ENCODE measurements at places on chromosomes 6 and 20.

DNA sequence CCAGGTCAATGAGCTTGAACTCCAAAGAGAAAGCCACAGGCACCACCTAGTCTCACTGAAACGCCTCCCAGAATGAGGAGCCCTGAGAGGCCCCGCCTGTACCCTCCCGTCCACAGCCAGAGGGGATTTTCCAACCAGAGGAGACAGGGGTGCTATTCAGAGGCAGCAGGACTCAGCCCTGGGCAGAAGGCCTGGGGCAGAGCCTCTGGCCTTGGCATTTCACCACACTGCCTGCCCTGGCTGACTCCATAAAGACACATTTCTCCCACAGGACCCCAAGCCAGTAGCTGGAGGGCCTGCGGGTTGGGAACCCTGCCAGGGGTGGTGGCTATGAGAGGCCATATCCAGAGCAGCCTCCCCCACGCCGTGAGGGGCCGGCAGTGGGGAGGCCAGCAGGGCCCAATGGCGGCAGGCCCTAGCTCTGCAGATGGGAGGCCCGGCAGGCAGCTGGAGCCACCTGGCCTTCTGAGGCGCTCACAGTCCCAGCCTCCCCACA, 159.3 kb downstream of the PREX1 start:
- no peak for DNase-seq

GRCh38 chr20:37762716-37763485, 69.1 kb downstream of the CTNNBL1 start:
- no peak for DNase-seq

GRCh38 chr6:135412761-135413160, 84.8 kb downstream of the AHI1 start:
- no peak for DNase-seq

DNA sequence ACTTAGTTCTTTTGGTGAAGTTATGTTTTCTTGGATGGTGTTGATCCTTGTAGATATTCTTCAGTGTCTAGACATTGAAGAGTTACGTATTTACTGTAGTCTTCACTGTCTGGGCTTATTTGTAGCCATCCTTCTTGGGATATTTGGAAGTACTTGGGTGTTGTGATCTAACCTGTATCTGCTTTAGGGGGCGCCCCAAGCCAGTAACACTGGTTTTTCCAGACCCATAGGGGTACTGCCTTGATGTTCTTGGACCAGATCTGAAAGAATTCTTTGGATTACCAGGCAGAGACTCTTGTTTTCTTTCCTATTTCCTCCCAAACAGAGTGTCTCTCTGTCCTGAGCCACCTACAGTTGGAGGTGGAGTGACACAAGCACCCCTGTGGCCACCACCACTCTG, 309.1 kb upstream of the IMPG1 start:
- no peak for DNase-seq

GRCh38 chr20:2026514-2026913, 32.7 kb upstream of the PDYN start:
- DNase-seq = no peak

- DNase-seq = no peak
These were observed 42.0 kb upstream of the SLC9A8 start for GRCh38 chr20:49770634-49771033.

DNA sequence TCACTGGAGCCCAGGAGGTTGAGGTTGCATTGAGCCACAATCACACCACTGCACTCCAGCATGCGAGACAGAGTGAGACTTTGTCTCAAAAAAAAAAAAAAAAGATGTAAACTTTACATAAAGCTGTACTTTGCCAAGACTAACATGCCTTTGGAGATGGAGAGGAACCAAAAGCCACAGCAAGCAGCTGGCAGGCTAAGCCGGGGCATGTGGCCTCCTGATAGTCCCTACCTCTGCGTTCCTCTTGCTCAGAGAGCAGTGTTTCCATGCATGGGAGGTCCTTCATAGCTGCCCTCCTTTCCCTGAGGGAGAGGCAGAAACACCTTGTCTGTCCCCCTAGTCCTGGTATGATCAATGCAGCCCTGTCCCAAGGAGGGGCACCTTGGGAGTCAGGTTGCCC, 35.2 kb downstream of the SPATA2 start:
- no peak for DNase-seq

- DNase-seq = no peak
These were observed 98.7 kb downstream of the ZDHHC14 start for GRCh38 chr6:157479464-157480303.

DNA sequence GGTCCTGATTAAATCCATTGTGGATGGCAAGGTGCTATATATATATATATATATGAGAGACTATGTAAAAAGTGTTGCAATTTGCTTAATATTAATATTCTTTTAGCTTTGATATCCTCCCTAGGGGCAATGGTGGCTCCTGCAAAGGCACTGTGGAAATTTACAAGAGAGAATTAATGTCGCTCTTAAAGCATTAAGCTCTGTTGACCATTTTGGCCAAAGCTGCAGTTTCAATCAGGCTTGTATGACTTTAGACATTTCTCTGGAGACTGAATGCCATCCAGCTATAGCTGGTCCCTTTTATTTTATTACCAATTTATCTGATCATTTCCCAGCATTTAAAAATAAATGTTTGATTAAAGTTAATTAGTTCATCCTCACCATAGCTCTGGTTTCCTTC, 155.3 kb downstream of the JARID2 start:
- no peak for DNase-seq

DNA sequence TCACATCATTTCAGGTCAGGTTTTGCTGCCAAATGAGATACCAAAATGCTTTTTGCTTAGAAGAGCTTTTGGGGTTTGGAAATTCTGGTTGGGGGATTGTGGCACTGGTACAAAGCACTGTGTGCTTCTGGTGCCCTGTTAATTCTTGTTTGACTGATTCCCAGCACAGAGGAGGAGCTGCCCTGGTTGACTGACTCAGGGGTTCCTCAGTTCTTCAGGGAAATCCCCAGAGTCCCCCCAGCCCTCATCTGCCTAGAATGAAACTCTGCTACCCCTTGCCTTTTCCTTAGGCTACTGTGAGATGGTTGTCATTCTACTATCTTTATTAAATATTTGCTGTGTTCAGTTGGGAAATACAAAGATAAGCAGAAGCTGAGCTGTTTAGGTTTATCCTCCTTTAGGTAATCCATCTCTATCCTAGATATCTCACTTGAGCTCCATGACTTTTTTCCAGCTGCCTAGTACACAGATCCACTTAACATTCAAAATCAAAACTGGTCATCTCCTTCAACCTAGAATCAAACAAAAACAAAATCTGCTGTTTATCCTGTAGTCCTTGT, 24.9 kb upstream of the TSPYL1 start:
- DNase-seq = no peak

- DNase-seq = no peak
These were observed 91.2 kb upstream of the ADTRP start for GRCh38 chr6:11869672-11870340.

DNA sequence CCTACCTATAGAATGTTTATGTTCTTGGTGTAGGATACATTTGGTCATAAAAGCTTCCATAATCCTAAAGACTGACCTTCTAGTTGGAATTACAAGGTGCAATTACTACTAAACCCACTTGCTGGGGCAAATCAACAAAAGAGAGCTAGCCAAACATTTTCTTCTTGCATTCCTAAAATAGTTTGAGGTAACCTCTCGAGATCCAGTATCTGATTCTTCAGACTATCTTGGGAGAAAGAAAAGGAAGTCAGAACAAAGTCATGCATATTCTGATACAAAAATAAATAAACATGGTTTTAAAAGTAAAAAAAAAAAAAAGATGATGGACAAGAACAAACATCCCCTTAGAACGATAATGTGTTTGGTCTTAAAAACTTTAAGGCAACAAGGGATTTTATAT, 294.2 kb upstream of the RSPO3 start:
- DNase-seq = no peak

DNA sequence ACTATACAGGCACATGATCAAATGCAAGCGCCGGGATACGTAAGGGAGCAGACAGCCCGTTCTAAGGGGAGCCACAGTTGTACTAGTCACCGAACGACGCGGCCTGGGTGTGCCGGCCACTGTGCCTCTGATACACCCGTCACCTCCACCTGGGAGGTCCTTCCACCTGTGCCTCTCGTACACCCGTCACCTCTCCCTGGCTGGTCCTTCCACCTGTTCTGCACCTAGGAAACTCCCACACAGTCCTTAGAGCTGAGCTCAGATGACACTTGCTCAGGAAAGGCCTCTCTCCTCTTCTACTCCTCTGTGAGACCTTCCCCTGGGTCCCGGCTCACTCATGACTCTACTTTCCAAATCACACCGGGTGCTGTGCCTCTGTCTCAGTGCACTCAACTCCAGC, 245.0 kb downstream of the TTLL2 start:
- DNase-seq = no peak

DNA sequence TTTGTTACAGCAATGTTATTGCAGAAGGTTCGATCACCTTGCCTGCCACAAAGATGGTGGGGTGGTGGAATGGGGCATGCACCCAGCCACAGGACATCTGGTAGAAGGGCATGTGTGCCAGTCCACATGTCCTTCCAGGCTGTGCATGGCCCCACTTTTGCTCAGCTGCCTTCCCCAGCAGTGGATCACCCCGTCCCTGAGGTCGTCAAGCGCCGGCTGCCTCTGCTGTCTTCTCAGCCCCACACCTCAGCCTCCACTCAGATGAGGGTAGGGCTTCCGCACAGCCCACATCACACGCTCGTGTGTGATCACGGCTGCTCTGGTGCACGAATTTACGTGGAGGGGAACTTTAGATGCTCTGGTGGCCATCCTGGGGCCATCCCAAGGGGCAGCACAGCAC, 109.5 kb upstream of the PMEPA1 start:
- DNase-seq = no peak

GRCh38 chr6:135439549-135439948, 58.0 kb downstream of the AHI1 start:
- no peak for DNase-seq

DNA sequence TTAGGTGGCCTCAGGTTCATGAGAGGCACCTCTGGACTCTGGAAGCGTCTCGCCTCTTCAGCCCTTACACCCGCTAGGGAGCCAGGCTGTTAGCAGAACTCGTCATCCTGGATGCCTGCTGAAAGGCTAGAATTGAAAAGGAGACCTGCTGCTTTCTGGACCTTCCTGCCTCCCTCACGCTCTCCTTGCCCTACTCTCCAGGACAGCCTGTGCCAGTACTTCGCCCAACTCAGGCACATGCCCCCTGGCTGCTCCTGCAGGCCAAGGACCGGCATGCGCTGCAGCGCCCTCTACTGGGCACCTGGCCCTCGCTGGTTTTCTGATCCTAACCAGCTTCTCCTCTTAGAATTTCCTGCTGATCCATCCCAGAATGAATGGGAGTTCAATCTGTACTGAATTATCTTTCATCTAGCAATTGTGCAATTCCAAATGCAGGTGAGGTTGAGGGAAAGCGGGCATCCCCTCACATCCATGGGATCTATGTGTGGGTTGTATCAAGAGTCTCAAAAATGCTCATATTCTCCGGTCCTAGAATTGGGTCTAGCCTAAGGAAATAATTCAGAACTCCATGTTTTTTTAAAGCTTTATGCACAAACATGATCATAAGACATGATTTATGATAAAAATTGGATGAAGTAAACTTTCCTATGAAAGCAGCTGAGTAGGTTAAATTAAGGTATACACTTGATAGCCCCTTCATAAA, 78.0 kb downstream of the PTPN1 start:
- DNase-seq = peak; percentile 79

- DNase-seq = no peak
These were observed 34.9 kb upstream of the HECA start for GRCh38 chr6:139099984-139100383.

DNA sequence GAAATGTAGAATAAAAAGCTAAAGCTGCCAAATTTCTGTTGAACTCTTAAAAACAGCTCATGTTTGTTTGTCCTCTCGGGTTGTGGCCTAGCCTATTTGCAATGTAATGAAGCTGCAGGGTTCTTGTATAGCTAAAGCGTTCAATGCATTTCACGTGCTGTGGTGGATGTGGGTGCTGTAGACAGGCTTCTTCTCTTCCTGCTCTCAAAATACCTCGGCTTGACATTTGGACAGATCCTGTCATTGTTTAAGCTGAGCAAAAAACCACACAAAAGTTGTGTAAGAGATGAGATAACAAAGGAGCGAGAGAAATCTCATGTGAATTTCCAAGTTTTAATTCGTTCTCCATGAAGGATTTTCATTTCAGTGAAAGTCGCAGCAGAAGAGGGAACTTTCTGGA, 196.3 kb upstream of the UST start:
- no peak for DNase-seq

DNA sequence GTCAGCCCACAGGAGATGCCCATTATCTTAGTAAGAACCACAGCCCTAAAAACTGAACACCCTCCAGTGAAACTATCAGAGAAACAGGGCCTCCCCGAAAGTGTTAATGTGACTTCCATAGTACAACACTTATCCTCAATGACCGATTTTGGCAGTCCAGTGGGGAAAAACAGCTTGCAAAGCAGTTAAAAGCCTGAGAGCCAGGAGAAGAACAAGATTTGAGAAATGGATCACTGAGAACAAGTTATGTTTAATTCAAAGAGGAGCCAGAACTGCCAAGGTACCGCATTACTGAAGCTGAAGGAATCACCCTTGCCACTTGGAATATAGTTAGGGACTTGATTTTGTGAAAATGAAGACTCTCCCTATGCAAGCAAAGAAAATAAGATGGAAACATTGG, 236.9 kb downstream of the QKI start:
- no peak for DNase-seq

DNA sequence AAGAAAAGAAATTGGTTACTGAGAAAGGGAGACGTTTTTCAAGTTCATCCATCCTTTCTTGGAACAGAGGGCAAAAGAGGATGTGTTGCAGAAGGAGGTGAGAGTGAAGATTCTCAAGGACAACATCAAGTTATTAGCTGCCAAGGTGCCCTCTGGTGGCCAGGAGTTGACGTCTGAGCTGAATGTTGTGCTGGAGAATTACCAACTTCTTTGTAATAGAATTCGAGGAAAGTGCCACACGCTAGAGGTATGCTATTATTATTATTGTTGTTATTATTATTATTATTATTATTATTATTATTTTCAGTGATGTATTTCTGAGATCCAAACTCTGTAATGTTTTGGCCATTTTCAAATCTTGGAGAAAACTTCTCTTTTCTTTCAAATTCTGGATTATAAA, 197.0 kb downstream of the UTRN start:
- DNase-seq = peak; percentile 63

DNA sequence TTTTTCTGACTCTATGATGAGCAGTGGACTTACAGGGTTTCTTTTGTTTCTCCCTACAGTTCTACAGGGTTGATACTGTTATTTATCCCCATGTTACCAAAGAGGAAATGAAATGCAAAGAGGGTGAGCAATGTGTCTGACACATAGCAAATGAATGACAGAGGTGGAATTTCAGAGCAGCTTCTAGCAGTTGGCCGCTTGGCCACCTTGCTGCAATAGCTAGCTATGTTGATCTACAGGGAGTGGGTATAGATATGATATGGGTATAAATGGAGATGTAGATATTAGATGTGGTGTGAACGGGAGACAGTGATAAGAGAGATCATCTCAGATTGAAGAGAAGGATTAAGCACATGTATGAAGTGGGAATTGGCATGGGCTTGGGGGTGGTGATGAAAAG, 10.9 kb upstream of the SLC22A3 start:
- no peak for DNase-seq

GRCh38 chr20:49415668-49416044, 66.8 kb downstream of the KCNB1 start:
- DNase-seq = no peak

- DNase-seq = no peak
These were observed 5.9 kb downstream of the ECI2 start for GRCh38 chr6:4129446-4129845.

All from ecto neural progenitor cell (in vitro differentiated cells).